ENCODE measurements at places on chromosomes 7 and 10.
A peak's percentile ranks its signal among the peaks of the same experiment; 100 is the strongest.

- DNase-seq: no peak
Measured at GRCh38 chr10:123119081-123119480, 16.7 kb upstream of the HMX3 start.

GRCh38 chr10:117896517-117896916 is 150.2 kb downstream of the RAB11FIP2 start:
- DNase-seq: no peak

- DNase-seq: no peak
Measured at GRCh38 chr10:124589491-124590041, 127.9 kb downstream of the LHPP start.

DNA sequence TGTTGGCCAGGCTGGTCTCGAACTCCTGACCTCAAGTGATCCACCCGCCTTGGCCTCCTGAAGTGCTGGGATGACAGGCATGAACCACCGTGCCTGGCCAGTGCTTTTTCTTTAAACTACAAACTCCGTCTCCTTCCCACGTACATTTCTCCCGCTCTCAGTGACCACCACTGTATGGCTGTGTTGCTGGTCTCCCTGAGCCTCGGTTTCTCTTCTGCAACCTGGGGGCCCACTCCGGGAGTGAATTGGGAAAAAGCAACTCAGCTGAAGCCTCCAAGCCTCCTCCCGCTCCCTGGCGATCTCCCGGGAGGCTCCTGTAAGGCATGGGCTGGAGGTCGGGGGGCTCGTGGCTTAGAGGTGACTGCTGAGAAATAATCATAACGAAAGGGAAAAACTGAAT is 136.3 kb downstream of the ELFN1 start:
- no peak for DNase-seq

GRCh38 chr10:117342641-117343040 is 32.6 kb downstream of the PDZD8 start:
- DNase-seq: no peak

- no peak for DNase-seq
Measured at GRCh38 chr10:15141136-15142054, 27.1 kb downstream of the NMT2 start.

DNA sequence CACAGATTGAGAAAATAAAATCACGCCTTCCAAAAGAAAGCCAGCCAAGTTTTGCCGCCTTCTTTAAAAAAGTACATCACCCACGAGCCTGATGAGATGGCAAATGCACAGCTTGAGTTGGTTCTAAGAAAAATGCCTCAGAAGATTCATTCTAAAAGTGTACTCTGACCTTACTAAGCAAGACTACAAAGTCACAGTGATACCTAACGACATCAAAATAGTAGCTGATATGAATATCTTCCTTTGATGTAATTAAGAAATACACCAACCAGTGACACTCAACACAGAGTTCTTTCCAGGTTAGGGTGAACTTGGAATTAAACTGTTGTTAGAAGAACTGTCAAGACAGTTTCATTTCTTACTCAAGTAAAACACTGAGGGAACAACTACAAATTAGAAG is 78.0 kb upstream of the AMPH start:
- DNase-seq: no peak

DNA sequence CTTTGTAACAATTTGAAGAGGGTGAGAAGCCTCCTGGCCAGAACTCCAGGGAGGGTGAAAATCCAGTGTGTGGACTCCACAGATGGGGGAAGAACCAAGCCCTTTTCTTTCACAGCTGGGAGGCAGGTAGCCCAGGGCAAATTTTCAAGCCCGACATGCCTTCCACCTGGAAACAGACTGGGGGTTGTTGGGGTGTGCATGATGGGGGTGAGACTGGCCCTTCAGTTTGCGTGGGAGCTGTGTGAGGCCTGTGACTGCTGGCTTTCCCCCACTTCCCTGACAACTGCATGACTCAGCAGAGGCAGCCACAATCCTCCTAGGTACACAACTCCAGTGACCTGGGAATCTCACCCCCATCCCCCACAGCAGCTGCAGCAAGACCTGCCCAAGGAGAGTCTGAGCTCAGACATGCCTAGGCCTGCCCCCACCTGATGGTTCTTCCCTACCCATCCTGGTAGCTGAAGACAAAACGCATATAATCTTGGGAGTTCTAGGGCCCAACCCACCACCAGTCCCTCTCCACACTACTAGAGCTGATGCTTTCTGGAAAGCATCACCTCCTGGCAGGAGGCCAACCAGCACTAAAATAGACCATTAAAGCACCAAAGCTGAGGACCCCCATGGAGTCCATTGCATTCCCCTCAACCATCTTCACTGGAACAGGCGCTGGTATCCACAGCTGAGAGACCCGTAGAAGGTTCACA is 445.4 kb downstream of the TFEC start:
- DNase-seq: no peak

DNA sequence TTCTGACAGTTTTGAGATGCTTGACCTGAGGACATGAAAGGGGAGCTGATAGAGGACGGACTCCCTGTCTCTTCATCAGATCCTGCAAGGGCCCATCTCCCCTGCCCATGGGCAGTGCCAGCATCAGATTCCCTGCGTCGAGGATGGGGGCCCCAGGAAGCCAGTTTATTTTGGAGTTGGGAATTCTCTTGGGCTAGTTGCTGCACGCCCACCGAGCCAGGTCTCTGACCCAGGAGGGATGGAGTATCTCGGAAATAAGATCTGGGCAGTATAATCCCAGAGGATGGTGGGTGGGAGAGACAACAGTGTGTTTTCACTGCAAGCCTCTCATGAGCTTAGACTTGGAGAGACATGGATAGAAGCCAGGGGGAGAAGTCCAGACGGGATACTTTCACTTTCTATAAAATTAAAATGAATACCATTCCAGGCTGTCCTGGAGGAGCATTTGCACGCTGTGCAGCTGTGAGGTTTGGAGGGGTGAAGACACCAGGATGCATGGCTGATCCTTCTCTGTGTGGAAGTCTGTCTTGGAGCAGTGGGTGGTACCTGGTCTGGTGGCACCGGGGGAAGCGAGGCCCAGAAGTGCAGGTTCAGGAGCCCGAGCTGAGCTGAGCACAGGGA is 25.8 kb downstream of the DOCK1 start:
- DNase-seq: peak; percentile 20

DNA sequence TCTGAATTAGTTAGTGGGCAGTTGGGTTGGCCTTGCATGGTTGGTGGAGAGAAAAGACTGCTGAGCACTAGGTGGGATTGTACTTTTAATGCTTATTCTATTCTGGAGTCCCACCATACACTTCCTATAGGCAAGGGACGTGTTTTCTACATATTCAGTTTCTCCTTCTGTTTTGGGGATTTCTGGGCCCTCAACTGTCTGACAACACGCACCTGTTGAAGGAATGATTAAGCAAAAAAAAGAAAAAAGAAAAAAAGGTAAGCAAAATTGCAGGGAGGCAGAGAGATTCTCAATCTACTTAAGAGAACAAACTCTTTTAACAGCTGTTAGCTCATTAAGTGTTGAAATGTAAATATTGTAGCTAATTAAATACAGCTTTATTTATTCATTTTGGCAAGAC is 541.3 kb downstream of the CALN1 start:
- no peak for DNase-seq

DNA sequence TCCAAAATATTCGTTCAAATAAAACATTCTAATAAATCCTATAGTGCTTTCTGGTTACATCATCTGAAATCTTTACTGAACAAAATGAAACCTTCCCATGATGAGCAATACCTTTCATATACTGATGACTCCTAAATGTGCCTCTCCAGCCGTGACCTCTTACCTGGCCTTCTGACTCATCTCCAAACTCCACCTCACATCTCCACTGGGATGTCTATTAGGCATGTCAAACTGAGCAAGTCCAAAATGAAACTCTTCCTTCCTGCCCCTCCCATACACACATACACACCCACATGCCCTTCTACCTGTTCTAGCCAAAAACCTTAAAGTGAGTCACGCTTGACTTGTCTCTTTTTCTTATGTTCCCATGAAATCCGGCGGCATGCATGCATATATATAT is 22.9 kb downstream of the GSAP start:
- no peak for DNase-seq

DNA sequence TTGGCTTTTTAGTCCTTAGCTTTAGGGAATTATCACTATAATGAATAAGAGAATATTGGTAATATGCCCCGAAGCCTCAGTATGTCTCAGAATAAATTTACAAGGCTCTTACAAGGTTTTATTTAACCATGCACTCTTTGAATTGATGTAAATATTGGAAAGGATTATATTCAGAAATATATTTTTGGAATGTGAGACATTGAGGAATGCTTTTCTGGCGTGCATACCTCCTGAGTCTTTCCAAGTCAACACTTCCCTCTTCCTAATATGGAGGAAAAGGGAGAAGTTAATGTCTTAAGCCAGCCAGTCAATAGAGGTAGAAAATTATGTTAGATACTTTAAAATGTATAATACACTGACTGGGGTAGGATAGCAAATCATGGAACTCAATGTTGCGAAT is 1.2 kb upstream of the OR2F1 start:
- peak; percentile 22 for DNase-seq

DNA sequence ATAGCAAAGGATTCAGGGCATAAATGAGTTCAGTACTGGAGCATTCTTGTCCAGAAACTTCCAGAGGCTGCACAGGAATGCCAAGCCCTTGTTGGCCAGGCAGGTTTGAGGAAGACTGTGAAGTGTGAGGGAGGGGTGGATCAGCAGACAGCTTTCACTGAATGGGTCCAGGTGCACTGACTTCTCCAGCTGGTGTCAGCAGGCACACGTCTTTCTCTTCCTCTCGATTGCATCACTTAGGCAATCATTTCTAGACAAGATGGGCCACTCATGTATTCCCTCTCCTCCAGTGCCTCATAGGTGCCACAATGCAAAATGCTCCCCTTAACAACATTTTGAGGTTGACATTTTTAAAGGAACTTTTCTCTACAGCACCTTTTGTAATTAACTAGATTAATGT is 15.6 kb upstream of the PLEKHS1 start:
- DNase-seq: no peak

- DNase-seq: no peak
Measured at GRCh38 chr7:94054130-94054529, 50.0 kb upstream of the BET1 start.

DNA sequence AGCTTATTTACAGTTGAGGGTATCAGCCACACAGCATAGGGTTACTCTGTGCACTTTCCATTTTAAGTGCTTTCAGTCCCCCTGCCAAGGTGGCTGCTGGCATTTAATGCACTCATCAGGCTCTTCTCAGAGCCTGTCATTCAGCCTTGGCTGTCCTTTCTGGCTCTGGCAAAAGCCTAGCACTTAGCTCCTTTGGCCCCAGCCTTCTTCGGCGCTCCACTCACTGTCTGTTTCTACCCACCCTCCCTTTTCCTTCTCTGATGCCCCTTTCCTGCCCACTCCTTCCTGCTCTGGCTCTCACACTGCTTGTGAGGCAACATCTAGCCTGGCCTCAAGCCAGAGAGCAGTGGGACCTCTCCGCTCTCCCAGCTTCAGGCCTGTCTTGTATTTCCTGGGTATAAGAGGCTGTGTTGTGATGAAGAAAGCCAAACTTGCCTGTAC is 60.2 kb downstream of the WIPF3 start:
- no peak for DNase-seq

- no peak for DNase-seq
Measured at GRCh38 chr7:134480730-134481129, 21.8 kb upstream of the AKR1B1 start.

GRCh38 chr10:6473430-6473829 is 106.6 kb downstream of the PRKCQ start:
- no peak for DNase-seq

DNA sequence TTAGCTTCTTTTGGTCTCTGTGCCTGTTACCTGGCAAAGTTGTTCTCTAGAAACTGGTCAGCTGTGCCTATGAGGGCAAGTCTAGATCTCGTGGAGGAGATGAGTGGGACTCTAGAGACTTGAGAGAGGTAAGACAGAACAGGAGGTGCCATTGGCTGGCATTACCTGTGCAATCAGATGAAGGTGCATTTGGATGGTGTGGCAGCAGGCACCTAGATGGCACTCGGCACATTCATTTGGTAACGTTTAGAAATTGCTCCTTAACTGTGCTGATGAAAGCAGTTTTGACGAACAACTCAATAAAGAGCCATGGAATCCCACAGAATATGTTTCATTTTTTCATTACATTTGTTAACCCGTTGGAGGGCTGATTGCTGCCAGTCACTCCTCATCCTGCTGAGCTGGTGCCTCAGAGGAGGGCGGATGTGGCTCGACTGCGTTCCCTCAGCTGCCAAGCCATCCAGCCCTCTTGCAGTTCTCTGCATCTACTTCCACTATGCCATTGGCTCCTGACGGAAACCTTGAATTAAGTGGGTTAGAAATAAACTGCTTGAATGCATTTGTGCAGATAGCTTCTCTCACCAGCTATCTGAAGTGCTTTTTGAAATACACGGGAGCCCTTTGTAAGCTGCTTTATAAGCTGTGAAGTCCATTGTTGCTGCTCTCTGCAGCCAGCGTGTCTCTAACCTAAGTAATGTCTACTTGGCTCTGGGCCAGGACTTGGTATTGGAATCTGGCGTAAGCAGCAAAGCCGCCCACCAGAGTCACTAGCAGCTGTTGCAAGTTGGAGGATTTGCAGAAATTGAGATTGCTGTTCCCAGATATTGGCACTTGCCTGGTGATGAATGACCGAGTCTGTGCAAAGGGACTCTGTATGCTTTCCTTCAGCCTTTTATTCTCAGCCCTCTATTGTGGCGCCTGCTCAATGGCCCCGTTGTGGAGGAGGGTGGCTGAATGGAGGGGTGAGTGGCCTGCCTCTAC is 87.4 kb downstream of the LRRC4 start:
- DNase-seq: peak; percentile 37

All from skin of body (tissue), 3 donors.